ENCODE measurements at places on chromosomes 1 and 21.
A peak's percentile ranks its signal among the peaks of the same experiment; 100 is the strongest.

DNA sequence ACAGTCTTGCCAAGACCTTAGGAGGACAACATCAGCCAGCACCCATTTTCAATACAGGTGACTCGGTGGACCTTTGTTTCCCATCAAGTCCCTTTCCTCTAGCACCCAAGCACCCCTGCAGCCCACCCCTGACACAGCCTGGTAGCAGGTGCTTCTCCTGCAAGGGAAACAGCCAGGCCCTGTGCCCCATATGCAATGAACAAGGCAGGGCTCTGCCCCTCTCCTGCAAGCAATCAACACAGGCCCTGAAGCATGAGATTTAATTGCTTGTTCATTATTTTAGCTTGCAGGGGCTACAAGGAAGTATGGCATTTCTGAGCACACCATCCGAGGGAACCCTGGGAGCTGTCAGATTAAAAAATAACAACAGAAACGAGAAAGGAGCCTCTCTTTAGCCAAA lies 35.4 kb downstream of the TCP10L start:
- DNase-seq: no peak

DNA sequence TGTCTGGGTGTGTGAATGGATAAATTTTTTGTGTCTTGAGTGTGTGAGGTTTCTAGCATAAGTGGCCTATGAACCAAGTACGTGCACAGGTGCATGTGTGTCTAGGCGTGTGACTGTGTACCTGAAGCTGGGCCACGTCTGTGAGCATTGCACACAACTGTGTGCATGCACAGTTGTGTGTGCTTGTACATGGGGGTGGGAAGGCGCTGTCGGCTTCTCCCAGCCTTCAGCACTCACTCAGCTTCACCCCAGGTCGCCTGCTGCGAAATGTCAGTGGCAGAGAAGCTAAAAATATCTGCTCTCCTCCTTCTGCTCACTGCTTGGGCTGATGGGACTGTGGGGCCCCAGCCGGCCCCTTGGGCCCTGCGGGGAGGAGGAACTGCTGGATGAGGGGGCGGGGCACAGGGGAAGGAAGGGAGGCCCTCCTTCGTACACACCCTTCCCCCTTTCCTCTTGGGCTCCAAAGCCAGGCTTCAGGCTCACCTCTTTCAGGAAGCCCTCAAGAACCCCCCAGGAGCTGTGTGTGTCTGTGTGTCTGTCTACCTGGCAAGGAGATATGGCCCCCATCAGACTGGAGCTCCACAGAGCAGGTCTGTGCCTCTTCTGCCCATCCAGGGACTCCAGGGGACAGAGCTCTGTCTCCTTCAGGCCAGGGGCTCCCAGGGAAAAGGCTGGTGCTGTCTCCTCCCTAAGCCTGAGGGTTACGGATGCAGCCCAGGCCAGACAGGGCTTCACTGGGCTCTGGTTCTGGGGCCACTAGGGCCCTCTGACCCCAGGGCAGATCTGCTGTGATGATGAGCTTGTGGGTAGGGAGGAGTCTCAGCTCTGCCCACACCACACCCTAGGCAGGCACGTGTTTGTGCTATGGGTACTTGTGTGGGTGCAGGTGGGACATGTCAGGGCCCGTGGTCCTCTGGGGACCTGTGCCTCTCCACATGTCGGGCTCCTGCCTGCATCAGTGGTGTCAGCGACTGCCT lies 35.6 kb upstream of the WASF2 start:
- DNase-seq: no peak

- no peak for DNase-seq
Measured at GRCh38 chr1:118828038-118828437, 160.1 kb downstream of the TBX15 start.

DNA sequence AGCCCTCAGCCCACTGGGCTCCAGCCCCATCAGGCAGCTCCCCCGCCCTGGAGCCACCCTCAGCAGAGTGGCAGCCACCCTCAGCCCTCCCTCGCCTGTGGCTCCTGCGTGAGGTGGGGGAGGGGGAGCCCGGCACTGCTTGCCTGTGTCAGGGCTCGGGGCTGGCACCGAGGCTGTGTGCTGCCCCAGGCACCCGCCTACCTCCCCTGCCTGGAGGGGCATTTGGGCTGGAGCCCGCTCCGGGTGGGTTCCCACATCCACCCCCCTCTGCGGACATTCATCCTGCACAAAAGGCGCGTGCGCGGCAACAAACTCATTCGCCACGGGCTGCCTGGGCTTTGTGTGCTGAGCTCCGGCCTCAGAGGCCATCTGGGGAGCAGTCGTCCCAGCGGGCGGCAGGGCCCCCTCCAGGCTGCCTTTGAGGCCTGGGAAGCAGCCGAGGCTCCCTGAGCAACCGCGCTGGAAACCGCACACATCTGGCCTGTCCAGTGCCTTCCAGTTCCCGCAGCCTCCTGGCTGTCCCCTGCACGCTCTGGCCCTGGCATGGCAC lies 12.6 kb upstream of the TNFRSF14 start:
- peak; percentile 37 for DNase-seq

DNA sequence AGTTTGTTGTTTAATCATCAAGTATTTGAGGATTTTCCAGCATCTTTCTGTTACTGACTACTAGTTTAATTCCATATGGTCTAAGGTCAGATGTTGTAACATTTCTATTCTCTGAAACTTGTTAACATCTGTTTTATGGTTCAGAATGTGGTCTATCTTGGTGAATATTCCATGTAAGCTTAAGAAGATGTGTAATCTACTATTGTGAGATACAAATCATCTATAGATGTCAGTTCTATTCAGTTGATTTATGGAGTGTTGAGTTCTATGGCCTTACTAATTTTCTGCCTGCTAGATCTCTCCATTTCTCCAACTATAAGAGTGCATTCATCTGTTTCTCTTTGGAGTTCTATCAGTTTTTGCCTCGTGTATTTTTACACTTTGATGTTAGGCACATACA lies 31.5 kb downstream of the WARS2 start:
- peak; percentile 28 for DNase-seq

DNA sequence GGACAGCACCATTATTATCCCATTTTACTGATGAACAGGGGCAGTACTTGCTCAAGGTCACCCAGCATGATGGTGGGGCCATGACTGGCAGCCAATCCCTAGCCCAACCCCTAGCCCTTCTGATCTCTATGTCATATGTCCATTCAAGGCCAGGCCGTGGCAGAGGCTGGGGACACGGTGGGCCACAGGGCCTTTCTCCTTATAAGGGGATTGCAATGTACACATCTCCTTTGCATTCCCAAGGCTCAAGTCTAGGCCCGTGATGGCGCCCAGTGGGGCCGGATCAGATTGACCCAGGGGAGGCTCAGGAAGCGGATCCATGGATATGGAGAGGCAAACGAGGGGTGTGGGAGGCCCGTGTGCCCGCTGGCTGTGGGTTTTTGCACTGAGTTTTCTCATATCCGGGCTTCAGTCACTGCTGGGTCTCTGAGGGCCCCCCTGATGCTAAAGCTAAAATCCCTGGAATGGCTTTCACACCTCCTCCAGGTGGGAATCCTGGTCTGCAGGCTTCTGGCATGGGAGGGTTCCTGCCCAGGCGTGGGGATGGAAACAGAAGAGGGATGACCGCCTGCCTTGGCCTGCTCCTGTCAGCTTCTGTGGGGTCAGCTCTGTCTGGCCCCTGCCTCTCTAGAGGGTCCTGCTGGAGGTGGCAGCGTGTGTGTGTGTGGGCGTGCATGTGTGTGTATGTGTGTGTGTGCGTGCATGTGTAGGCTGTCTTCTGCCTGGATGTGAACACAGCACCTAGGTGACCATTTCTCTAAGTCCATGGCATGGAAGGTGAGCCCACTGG lies 2.1 kb downstream of the MYOM3 start:
- no peak for DNase-seq

- peak; percentile 29 for DNase-seq
Measured at GRCh38 chr1:11893907-11894251, 32.3 kb downstream of the KIAA2013 start.

DNA sequence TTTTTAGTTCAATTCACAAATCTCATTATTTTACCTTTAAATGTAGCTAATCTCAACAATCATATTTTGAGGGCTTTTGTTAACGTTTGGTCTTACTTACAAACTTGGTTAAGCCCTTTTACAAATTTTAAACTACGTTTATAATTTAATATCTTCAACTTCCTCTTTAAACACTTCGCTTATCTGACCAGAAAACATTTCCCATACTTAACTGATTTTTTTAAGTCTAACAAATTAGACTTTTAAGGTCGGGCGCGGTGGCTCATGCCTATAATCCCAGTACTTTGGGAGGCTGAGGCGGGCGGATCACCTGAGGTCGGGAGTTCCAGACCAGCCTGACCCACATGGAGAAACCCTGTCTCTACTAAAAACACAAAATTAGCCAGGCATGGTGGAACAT lies 300.9 kb downstream of the LMX1A start:
- no peak for DNase-seq

DNA sequence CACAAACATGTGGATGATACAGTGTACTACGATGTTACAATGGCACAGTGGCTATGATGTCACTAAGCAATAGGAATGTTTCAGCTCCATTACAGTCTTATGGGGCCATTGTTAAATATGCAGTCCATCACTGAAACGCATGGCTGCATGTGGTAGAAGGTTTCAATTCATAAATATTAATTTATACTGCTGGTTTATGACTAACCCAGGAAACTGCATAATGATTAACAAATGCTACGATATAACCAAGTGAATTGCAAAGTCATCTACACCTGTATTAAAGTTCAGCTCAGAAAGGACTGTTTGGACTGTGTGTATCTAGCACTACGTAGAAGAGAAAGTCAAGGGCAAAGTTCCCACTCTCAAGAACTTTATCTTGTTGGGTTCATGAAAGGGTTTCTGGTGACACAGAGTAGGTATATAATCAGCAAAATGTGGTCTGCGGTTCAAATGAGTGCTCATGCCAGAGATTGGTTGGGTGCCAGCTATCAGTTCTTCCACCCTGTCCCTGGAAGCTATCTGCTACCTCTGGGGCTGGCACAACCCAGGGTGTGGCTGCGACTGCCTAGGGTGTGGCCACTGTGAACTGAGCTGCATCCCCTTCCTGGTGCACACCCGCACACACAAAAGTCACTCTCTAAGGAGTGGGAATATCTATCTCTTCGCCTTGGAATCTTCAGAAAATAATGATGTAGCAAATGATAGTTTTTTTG lies 14.8 kb downstream of the MGST3 start:
- DNase-seq: peak; percentile 25

GRCh38 chr1:228149406-228150119 lies at the start of gene GJC2:
GJC2 (plus strand) TSS chr1:228149930; CDS start chr1:228157759, 7,829 bp downstream.
- peak; percentile 33 for DNase-seq

DNA sequence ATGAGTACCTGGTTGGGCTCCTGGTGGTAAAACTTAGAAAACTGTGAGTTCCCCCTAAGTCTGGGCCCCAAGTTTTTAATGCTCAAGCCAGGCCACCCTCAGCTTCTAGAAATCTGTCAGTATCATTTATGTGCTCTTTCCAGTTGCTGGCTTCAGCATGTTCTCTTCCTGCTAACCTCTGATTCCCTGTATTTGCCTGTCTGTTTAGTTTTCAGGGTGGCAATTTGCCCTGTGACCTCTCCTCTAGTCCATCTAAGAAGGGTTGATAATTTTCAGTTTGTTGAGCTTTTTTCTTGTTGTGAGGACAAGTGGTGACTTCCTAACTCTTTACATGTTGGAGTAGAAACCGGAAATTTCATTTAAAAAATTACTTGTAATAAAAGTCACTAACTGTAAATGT lies 16.0 kb upstream of the S100A10 start:
- no peak for DNase-seq

DNA sequence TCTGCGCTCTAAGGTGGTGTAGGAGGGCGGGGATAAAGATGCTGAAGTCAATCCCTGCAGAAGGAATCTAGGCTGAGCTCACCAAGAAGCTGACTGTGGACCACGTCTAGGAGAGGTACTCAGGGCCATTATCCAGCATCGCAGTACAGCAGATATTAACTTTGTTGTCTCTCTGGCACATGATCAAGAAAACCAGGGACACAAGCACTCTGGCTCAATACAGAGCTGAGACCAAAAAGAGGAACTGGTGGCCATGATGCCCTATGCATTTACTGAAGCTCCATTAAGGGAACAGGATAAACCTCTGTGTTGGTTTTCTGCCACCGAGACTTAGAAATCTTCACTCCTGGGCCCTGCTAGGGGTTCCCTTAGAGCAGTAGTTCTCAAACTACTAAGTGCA lies 38.0 kb upstream of the ANGPTL7 start:
- no peak for DNase-seq

- DNase-seq: no peak
Measured at GRCh38 chr1:91454136-91454535, 46.5 kb upstream of the CDC7 start.

DNA sequence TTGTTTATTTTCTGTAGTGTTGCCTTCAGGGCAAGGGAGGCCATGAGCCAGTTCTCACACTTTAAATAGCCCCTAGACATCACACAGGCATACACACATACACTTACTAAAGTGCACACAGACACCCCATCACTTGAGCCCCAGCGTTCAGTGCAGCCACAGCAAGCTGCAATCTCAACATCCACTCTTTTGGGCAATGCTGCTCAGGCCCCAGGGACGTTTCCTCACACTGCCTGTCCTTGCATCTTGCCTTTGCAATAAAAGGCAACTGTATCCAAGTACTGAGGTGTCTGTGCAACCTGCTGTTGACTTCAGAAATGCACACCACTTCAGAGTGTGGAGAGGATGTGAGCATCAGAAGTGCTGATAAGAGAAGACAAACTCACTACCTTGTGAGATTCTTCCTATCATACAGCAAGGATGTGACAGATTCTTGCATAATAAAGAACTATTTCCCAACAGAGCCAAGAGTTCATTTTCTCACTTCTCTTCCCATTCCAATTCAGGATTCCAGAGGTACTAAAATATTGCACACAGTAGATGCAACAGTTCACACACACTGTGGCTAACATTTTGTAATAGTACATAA lies 36.2 kb downstream of the IRF2BP2 start:
- DNase-seq: no peak

GRCh38 chr21:18498431-18498830 lies 94.8 kb upstream of the TMPRSS15 start:
- DNase-seq: no peak

DNA sequence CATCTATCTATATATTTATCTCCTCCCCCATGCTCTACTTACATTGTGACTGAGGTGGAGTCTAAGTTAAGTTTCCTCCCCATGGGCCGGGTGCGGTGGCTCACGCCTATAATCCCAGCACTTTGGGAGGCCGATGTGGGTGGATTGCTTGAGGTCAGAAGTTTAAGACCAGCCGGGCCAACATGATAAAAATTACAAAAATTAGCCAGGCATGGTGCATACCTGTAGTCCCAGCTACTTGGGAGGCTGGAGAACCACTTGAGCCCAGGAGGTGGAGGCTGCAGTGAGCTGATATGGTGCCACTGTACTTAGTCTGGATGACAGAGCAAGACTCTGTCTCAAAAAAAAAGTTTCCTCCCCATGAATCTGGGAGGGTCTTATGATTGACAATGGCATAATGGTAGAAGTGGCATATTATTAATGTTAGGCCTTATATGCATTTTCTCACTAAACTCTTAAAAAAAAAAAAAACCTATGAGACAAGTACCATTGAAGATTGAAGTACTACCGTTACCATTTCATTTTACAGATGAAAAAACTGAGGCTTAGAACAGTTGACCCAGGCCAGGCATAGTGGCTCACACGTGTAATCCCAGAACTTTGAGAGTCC lies 11.2 kb downstream of the F11R start:
- no peak for DNase-seq

GRCh38 chr1:94992161-94992560 lies 65.3 kb upstream of the CNN3 start:
- no peak for DNase-seq

Data from fibroblast of lung (primary cell).